ENCODE measurements at places on chromosomes 12 and 14. TPM values are rescaled to one million over a fixed set of nuclear protein-coding genes. Genes with fewer than 3 reads are reported as not detected.

Gene TAS2R10
- total RNA-seq = 0.25 TPM

Gene TMEM179
- total RNA-seq = not detected

Gene CIPC
- total RNA-seq = 15.1 TPM

Gene RPL10L
- not detected for total RNA-seq

Gene TMEM117
- 0.79 TPM for total RNA-seq

Gene CLEC4A
- 0.19 TPM for total RNA-seq

Gene KRT77
- total RNA-seq = not detected

GRCh38 chr14:39563361-39563760, 131.1 kb upstream of the FBXO33 start:
- H3K36me3 ChIP-seq = no peaks in the 10 kb centered on the region
- no peaks in the 10 kb centered on the region for H3K27me3 ChIP-seq
- no peak for DNase-seq
- H3K27ac ChIP-seq = no peak overlapping the region
- no peak overlapping the region for H3K4me3 ChIP-seq

- no peak for DNase-seq
- H3K36me3 ChIP-seq = peaks cover 32% of the 10 kb centered on the region
- no peak overlapping the region for H3K27ac ChIP-seq
- no peaks in the 10 kb centered on the region for H3K27me3 ChIP-seq
These were observed 45.5 kb downstream of the STX2 start for GRCh38 chr12:130793554-130793849.

DNA sequence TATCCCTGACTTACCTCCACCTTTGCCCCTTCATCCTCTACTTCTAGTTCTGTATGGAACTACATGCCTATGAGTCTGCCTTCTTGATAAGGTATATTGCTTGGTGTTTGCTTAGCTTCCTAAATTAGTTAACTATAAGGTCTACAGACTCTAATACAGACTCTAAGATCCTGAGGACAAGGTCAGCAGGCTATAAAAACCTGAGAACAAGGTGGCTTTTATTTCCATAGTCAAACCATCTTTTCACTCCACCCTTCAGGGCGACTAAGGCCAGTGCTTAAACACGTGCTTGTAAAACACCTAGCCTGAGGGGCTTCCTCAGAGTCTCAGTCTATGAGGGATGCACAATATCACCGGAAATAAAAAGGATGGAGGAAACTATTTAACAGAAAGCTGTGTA, 36.1 kb upstream of the COL2A1 start:
- no peak overlapping the region for H3K4me3 ChIP-seq
- DNase-seq = no peak
- no peaks in the 10 kb centered on the region for H3K27me3 ChIP-seq

- no peak overlapping the region for H3K27ac ChIP-seq
- no peak for DNase-seq
- H3K36me3 ChIP-seq = no peaks in the 10 kb centered on the region
- peaks cover 4% of the 10 kb centered on the region for H3K27me3 ChIP-seq
- H3K4me3 ChIP-seq = no peak overlapping the region
These were observed 51.2 kb upstream of the PCED1B start for GRCh38 chr12:47028186-47028585.

GRCh38 chr12:57890191-57891115, 43.9 kb upstream of the CTDSP2 start:
- H3K27me3 ChIP-seq = peaks cover 5% of the 10 kb centered on the region
- no peak for DNase-seq
- no peaks in the 10 kb centered on the region for H3K36me3 ChIP-seq
- H3K4me3 ChIP-seq = no peak overlapping the region
- no peak overlapping the region for H3K27ac ChIP-seq
- H3K4me1 ChIP-seq = peaks cover 25% of the 10 kb centered on the region

DNA sequence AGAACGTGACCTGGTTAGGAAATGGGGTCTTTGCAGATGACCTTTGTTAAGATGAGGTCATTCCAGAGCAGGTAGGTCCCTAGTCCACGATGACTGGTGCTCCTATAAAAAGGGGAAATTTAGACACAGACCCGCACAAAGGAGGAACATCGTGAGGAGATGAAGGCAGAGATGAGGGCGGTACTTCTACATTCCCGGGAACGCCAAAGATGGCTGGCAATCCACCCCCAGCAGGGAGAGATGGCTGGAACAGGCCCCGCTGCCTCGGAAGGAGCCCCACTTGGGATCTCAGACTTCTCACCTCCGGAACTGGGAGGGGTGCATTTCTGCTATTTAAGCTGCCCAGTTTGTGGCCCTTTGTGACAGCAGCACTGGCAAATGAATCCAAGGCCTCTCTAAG, 85.0 kb downstream of the ITPK1 start:
- H3K27me3 ChIP-seq = no peaks in the 10 kb centered on the region
- H3K4me1 ChIP-seq = peaks cover 24% of the 10 kb centered on the region
- no peaks in the 10 kb centered on the region for H3K36me3 ChIP-seq
- H3K27ac ChIP-seq = peak overlapping the region; percentile 57

- no peak overlapping the region for H3K27ac ChIP-seq
- no peaks in the 10 kb centered on the region for H3K36me3 ChIP-seq
- DNase-seq = no peak
- H3K4me3 ChIP-seq = no peak overlapping the region
- H3K4me1 ChIP-seq = peaks cover 10% of the 10 kb centered on the region
These were observed 12.8 kb upstream of the SMARCD1 start for GRCh38 chr12:50072198-50072907.

DNA sequence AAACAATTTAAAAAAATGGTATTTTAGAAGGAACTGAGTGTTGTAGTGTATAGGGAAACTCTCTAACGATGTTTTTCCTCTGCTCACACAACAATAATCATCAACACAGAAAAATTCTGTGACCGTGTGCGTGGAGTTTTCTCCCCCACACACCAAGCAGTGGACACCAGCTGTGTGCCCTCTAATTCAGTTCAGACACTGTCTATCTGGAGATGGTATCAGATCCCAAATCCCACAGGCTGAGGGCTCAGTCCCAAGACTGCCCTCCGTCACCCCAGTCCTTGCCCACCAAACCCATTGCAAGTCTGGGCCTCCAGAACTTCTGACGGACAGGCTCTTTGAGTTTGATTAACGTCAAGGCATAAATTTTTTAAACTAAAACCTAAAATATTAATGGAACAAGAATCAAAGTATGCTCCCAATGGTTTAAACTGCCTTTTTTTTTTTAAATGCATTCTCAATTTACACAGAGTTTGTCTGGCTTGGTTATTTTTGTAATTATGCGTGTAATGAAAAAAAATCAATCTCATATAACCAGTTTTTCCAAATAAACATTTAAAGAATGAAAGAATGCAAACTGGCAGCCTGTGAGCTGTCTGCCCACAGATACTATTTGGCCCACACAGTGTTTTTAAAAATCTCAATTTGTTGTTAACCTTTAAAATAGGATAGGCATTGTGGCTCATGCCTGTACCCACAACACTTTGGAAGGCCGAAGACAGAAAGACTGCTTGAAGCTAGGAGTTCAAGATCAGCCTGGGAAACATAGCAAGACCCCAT, 19.2 kb downstream of the BLTP3B start:
- no peak overlapping the region for H3K27ac ChIP-seq
- DNase-seq = no peak
- no peaks in the 10 kb centered on the region for H3K27me3 ChIP-seq

- DNase-seq = no peak
- no peak overlapping the region for H3K27ac ChIP-seq
- no peak overlapping the region for H3K4me3 ChIP-seq
- no peaks in the 10 kb centered on the region for H3K36me3 ChIP-seq
- H3K27me3 ChIP-seq = no peaks in the 10 kb centered on the region
- H3K4me1 ChIP-seq = no peaks in the 10 kb centered on the region
These were observed 12.4 kb upstream of the SLC6A12 start for GRCh38 chr12:226401-226800.

DNA sequence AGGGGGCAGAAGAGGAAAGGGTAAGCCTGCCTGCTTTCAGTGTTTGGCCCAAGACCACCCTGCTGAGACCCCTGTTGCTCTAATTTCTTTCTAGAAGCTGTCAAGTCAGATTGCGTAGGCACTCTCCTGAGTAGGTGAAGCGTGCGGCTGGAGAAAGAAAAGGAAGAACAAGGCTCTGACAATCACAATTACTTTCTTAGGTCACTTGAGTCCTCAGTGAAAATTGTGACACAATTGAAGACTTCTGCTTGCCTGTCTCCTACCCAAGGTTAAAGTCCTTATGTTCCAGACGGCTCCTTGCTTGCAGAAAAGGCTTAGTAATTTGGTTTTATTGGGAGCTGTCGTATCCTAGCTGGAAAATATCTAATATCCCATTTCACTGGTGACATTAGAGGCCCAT, 721 bp upstream of the CTSG start:
- no peak for DNase-seq
- no peak overlapping the region for H3K27ac ChIP-seq
- H3K36me3 ChIP-seq = no peaks in the 10 kb centered on the region
- H3K4me1 ChIP-seq = peaks cover 9% of the 10 kb centered on the region
- no peak overlapping the region for H3K4me3 ChIP-seq

DNA sequence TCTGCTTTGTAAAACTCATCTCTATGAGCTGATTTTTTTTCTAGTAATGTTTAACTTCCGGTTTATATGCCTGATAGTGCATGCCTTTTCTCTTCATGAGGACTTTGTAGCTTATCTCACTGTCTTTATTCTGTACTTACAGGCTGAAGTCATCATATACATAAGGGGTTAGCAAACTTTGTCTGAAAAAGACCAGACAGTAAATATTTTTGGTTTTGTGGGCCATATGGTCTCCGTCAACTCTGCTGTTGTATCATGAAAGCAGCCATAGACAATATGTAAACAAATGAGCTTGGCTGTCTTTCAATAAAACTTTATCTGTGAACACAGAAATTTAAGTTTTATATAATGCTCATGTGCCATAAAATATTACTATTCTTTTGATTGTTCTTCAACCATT, 172.1 kb downstream of the GXYLT1 start:
- no peak overlapping the region for H3K27ac ChIP-seq
- DNase-seq = no peak
- no peaks in the 10 kb centered on the region for H3K27me3 ChIP-seq
- H3K36me3 ChIP-seq = no peaks in the 10 kb centered on the region
- no peak overlapping the region for H3K4me3 ChIP-seq

DNA sequence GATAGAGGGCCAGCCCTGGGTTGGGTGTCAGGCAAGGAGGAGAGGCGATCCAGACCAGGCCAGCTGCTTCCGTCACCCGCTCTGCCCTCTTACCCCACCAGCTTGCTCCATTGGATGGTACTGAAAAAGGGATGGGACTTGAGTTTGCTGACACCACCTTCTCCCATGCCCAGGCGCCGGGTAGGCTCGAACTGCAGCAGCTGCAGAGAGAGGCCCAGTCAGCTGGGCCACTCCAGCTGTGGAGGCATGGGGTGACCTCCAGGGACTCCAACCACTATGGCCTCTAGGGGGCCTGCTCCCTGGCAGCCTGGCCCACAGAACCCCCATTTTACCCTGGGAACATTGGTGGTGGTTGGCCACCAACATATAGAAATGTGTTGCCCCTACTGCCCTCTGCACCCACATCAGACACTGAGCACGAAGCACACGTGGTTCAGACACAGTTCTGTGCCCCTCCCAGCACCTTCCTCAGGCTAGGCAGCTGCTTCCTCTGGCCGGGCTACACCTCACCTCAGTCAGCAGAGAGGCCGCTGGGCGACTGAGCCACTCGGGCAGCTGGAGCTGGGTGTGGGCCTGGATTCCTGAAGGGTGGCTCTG, 16.0 kb downstream of the RPS6KL1 start:
- peaks cover 9% of the 10 kb centered on the region for H3K4me1 ChIP-seq
- H3K27me3 ChIP-seq = no peaks in the 10 kb centered on the region
- DNase-seq = no peak
- peaks cover 24% of the 10 kb centered on the region for H3K36me3 ChIP-seq

GRCh38 chr14:97155320-97155719, 358.1 kb downstream of the VRK1 start:
- no peak overlapping the region for H3K4me3 ChIP-seq
- H3K27me3 ChIP-seq = peaks cover 6% of the 10 kb centered on the region
- H3K36me3 ChIP-seq = peaks cover 5% of the 10 kb centered on the region
- no peak for DNase-seq
- H3K4me1 ChIP-seq = no peaks in the 10 kb centered on the region

GRCh38 chr14:76918256-76918781, 92.1 kb downstream of the LRRC74A start:
- peak overlapping the region; percentile 31 for H3K27ac ChIP-seq
- H3K4me3 ChIP-seq = no peak overlapping the region
- H3K36me3 ChIP-seq = no peaks in the 10 kb centered on the region
- DNase-seq = no peak
- no peaks in the 10 kb centered on the region for H3K27me3 ChIP-seq
- peaks cover 75% of the 10 kb centered on the region for H3K4me1 ChIP-seq

DNA sequence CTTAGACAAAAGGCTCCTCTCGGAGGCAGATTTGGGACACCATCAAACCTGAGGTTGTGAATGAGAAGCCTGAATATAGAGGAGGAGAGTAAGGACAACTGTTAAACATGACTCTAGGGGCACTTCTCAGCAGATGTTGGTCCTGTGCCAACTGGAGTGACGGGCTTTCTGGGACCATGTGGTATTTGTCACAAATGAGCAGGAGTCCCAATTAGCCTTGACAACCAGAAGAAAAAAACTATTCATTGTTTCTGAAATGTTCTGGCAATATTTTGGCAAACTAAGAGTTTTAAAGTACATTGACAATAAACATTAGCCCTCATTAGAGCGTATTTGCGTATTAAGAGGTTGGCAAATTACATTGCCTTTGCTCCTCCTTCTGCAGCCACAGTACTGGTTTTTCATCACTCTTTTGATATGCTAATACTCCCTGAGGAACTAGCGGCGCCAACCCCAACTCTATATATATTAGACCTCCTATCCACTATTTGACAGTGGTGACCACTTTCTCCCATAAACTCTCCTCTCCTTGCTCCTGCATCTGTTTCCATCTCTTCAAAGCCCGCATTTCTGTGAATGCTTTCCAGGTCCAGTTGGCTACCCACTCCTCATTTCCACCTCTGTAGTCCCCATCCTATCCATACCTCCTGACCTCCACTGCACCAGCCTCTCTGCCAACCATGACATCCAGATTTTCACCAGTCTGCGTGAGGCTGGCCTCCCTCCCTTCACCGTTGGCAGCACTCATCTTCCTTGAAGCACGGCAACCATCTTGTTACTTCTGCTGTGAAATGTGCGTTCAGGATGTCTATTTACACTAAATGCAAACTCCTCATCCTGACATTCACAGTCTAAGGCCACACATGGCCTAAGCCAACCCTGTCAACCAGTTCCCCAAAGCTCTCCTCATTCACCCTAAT, 100.7 kb downstream of the ZFC3H1 start:
- DNase-seq = no peak
- no peaks in the 10 kb centered on the region for H3K36me3 ChIP-seq
- H3K27me3 ChIP-seq = peaks cover 5% of the 10 kb centered on the region
- no peak overlapping the region for H3K4me3 ChIP-seq

DNA sequence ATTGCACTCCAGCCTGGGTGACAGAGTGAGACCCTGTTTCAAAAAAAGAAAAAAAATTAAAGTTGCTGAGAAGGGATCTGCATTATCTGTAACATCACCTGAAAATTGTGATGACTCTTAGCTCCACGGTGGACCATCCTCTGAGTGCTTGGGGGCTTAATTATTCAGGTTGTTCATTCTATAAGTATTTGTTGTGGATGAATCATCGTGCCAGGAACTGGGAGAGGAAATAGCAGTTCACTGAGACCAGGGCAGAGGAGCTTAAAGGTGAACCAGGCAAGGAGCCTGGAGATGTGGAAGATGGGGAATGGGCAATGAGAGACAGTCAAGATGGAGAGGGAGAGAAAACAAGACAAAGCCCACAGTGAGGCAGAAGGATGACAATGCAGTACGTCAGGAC, 25.5 kb upstream of the GSC start:
- no peaks in the 10 kb centered on the region for H3K4me1 ChIP-seq
- peaks cover 5% of the 10 kb centered on the region for H3K27me3 ChIP-seq

- H3K4me3 ChIP-seq = no peak overlapping the region
- no peak overlapping the region for H3K27ac ChIP-seq
- no peaks in the 10 kb centered on the region for H3K36me3 ChIP-seq
- H3K4me1 ChIP-seq = no peaks in the 10 kb centered on the region
- no peak for DNase-seq
These were observed 73.7 kb downstream of the ANKS1B start for GRCh38 chr12:99911081-99911480.

Measured in activated CD4-positive, alpha-beta T cell treated with anti-CD3 and anti-CD28 coated beads, Interleukin-2, amount 10 ng/mL, durations not matched to agents 7 days and 5 days (primary cell).